Breast epithelium (tissue), 4 donors: ENCODE measurements at places on chromosomes 7 and 10. TPM values are rescaled to one million over a fixed set of nuclear protein-coding genes. Genes with fewer than 3 reads are reported as not detected.

PNLIPRP3 gene
- total RNA-seq: 0.29 TPM

EPHB4 gene
- 64.9 TPM for total RNA-seq

LRMDA gene
- total RNA-seq: 11.1 TPM

LIPF gene
- not detected for total RNA-seq

PRKRIP1 gene
- total RNA-seq: 17.3 TPM

HOXA10 gene
- 21.1 TPM for total RNA-seq

CNPY1 gene
- total RNA-seq: 0.29 TPM

GRCh38 chr10:132753596-132753995 lies 32.4 kb downstream of the NKX6-2 start:
- DNase-seq: no peak

GRCh38 chr10:35875016-35875676 lies 233.1 kb upstream of the FZD8 start:
- no peak for DNase-seq

DNA sequence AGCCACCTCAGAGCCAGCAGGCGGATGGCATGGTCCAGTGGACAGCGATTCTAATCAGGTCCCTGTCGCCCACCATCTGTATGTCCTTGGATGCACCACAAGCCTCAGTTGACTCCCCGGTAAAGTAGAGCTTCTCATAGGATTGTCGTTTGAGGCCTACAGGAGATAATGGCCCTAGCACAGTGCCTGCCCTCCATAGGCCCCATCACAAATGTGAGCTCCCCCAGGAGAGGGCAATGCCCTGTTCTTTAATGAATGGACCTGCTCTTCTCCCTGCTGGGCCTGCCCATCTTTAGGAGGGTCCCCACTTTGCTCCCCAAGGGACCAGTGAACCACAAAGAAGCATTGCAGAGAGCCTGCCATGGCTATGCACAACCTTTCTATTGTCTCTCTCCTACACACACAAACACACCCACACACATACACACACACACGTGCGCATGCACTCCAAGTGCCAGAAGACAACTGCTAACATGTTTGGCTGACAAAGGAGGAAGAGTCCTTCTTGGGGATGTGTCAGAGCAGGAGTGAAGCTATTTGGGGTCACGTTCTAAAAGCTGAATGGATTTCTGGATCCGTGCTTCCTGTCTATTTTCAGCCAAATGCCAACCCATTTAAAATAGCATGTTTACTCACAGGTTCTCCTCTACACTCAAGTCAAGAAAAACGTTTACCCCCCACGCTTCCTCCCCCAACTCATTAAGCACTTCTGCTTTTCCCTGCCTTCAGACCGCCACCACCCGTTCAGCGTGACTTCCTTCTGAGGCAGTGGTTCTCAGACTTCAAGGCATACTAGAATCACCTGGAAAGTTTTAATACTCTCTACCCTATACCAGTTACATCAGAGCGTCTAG lies 196.1 kb downstream of the GRID1 start:
- no peak for DNase-seq

DNA sequence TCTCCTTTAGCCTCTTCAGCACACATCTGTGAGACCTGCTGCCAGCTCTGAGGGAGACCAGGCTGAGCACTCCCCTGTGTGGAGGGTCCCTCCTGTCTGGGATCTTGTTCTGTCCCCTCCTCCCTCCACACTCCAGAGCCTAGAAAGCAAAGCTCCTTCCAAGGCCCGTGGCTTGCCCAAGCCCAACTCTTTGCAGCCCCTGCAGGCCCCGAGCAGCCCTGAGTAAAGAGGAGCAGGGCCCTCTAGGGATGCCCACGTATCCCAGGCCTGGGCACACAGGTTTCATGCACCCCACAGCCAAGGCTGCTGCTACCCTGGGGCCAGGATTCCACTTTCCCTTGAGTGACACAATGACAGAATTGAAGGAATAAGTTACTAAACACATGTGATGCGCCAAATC lies 24.0 kb downstream of the COBL start:
- no peak for DNase-seq

DNA sequence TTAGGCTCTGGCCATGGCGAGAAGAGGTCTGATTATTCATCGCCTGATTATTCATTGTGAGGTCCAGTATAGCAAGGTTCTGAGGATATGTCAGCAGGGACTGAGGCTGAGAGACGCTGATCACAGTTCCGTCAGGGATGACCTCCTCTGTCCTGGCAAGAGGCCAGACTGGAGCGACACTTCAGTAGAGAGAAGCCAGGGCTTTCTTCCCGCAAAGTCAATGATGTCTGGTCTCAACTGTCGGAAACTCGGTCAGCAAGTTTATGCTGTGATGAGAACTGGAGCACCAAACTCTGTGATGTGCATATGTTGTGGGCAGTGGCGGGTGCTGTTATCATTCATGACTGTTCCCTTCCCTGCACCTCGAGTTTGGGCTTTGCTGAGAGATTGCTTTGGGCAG lies 29.0 kb upstream of the GNA12 start:
- DNase-seq: no peak

DNA sequence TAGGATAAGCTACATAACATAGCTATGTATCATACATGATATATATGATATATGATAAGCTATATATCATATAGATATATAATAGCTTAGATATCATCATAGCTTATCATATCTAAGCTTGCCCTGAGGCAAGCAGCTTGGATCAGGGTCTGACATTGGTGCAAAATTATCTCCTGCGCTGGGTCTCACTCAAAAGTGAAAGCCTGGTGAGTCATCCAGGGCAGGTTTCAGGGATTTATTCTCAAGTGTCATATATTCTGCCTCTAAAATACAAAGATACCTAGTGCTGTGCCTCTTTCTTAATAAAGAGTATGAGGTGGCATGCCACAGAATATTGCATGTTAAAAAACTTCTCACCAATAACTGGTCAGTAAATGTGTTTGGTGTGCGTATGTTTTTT lies 105.9 kb downstream of the CDC14C start:
- DNase-seq: no peak

DNA sequence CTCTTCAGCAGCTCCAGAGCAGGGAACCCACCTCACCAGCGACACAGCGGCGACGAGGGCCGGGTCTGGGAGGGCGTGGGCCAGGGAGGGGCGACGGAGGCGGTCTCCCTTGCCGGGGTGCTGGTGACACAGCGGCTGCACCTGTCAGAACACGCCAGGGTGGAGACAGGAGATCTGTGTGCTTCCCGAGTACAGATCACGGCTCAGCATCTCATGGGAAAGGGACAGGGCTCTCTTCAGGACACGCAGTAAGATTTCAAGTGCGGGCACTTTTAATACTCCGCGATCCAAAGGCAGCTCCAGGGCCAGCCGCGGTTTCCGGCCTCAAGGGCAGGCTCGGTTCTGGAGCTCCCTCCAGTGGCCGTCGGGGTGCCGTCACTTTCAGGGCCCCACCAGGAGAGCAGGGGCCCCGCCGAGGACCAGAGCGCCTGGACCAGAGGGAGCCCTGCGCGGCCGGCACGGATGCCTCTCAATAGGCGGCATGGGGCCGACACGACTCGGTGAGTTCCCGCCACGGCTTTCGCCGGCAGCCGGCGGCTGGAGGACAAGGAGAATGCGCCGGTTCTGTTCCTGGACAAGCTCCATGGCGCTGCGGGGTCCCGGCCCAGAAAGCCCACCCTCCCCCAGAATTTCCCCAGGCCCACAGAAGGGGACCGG lies 21.4 kb downstream of the GPR146 start:
- peak; percentile 59 for DNase-seq

GRCh38 chr7:154767821-154768415 lies 235.0 kb downstream of the PAXIP1 start:
- no peak for DNase-seq

DNA sequence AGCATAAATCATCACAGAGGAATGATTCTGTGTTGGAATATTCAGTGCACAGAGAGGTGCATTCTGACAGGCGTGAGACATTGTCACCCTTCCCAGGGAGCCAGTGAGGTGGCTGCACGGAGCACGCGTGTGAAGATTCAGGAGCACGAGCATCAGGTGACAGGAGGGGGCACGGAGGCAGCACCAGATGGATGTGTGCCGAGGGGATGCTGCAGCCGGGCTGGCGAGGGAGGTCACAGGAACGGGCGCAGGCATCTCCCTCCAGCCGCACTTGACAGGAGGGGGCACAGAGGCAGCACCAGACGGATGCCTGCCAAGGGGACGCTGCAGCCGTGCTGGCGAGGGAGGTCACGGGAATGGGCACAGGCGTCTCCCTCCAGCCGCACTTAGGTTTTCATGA lies 66.5 kb downstream of the DIP2C start:
- DNase-seq: no peak

- no peak for DNase-seq
Measured at GRCh38 chr7:87404674-87405073, 59.2 kb downstream of the CROT start.

GRCh38 chr7:65992526-65992925 lies 10.5 kb upstream of the GUSB start:
- DNase-seq: no peak

- DNase-seq: no peak
Measured at GRCh38 chr7:41817386-41817785, 114.5 kb upstream of the INHBA start.

DNA sequence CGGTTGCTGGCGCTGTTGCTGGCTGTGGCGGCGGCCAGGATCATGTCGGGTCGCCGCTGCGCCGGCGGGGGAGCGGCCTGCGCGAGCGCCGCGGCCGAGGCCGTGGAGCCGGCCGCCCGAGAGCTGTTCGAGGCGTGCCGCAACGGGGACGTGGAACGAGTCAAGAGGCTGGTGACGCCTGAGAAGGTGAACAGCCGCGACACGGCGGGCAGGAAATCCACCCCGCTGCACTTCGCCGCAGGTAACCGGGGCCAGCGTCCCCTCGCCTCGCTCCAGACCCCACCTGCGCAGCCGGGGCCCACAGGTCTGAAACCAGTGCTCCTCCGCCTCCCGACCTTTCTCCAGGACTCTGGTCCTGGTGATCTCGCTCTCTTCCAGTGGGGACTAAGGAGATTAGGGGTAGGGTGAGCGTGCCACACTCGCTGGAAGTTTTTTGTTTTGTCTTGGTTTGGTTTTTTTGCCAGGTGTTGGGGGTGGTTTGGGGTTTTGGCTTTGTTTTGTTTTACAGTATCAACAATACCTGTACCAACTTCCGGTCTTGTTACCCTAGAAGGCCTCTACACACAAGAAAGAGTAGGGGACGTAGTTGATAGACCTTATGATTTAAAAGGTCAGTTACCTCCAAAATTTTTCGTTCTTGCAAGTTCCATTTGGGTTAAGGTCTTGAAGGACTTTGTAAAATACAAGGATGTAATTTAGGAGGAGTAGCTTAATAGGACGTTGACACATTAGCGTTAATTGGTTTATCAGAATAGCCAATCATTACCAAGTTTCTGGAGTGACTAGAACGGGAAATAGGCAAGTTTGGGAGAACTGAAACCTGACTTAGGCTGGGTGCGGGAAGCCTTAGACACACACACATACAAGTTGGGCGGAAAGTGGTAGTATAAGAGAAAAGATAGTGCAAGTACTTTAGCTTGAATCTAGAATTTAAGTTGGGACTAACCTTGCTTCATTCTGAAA lies 704 bp downstream of the TNKS2 start:
- DNase-seq: no peak

DNA sequence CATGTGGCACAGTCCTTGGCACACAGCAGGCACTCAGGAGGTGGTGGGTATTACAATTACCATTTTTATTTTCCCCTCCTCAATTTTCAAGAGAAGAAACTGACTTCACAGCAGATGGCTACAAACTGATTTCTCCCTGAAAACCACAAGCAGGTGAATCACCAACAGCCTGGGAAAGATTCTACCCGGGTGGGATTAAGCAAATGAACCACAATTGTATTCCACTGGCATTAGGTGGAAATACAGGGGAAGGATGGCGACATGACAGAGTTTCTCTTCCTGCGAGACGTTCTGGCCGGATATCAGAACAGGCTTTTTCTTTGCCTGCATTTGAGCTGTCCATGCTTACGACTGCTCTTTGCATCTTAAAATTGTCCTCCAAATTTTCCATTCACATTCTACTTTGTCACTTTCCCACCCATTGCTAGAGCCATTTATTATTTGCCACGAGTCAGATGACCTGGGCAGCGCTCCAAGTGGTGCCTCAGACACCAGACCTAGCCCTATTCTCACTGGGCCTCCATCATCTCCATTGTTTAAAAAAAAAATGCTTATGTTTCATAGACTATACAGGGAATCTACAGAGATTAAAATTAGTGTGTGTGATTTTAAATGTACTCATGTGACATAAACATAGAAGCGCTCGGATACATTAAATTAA lies 4.6 kb downstream of the DENND11 start:
- DNase-seq: no peak

DNA sequence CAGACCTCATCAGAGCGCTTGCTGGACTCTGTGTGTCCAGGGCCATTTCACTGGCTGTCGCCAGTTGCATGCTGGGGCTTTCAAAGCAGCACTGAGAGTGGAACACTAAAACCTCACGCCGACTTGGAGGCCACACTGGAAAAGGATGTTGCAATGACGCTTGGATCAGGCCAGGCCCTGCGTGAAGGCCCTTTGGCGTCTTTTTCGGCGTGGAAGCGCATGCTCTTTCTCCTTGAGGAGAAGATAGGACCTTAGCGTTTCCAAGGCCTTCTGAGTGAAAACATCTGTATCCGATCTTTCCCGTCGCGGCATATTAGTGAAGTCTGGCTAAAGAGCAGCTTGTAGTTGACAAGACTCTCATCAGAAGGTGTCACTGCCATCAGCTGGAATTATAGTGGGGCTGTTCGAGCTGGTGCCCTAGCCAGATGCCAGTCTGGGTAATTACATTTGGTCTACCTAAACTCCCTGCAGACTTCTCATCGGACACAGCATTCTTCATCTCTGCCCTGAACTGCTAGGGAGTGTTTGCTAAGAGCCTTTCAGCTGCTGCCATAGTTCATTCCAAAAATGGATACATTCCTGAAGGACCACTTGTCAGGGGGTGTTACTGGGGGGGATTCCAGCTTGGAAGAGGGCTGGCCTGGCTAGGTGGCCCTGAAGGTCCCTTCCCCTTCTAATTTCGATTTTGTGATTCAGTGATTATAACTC lies 167.7 kb upstream of the TCF7L2 start:
- no peak for DNase-seq

DNA sequence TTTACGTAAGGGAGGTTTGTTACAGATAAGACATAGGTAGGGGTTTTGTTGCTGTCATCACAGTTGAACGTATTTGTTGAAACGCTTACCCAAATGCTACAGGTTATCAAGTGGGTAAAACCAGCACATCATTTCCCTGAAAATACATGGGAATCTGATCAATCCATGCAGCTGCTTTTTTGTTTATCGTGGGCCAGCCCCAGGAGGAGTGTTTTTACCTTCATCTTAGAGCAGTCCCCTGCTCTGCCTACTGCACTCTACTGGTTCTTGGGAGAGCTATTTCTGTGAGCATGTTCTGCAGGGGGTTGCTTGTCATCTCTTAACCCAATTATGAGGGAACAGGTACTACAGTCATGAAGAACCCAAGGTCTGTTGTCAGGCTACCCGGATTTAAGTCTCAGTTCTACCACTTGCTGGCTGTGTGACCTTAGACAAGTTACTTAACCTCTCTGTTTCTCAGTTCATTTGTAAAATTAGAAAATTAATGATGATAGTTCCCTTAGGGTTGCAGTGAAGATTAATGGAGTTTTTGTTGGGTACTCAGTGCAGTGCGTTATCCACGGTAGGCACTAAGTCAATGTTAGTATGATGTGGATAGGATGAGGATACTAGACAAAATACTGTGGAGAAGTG lies 15.0 kb downstream of the MTURN start:
- DNase-seq: no peak

- DNase-seq: no peak
Measured at GRCh38 chr7:64630496-64630895, 35.4 kb upstream of the ZNF107 start.

GRCh38 chr10:123624086-123624485 lies 42.1 kb upstream of the GPR26 start:
- DNase-seq: no peak

GRCh38 chr7:81002421-81002820 lies 83.6 kb upstream of the SEMA3C start:
- no peak for DNase-seq

- DNase-seq: no peak
Measured at GRCh38 chr7:100752994-100753393, 19.6 kb downstream of the ZAN start.
